NCI-H774 (cell line): ENCODE measurements at places on chromosomes 3 and 15.

DNA sequence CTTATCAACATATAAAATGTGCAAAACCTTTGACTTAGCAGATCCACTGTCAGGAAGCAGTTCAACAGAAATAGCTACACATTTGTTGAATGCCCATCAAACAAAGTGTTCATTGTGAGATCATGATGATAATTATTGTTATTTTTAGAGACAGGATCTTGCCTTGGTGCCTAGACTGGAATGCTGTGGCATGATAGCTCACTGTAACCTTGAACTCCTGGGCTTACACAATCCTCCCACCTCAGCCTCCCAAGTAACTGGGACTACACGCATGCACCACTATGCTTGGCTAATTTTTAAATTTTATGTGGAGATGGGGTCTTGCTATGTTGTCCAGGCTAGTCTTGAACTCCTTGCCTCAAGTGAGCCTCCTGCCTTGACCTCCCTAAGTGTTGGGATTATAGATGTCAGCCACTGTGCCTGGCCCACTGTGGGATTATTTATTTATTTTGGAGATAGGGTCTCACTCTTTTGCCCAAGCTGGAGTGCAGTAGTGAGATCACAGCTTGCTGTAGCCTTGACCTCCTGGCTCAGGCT is 8.8 kb downstream of the MAP2K5 start:
- DNase-seq = no peak

- no peak for DNase-seq
Observed at GRCh38 chr3:105065895-105066839, 300.5 kb upstream of the ALCAM start.

DNA sequence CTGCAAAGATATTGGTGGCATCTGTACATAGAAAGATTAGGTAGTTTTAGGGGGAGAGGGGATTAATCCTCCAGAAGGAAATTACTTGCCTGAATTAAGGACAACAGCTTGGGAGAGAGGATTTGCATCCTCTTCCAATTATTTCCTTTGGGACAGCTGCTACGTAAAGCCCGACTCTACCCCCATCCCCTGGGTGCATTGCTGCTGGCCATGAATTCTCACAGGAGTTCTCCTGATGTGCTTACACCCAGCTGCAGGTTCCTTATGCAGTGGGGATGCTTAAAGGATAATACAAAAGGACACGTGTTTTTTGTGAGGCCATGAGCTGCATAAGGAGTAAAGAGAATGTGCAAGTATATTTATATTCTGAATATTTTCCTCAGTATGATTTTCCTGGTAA is 132.3 kb downstream of the VPS8 start:
- no peak for DNase-seq

DNA sequence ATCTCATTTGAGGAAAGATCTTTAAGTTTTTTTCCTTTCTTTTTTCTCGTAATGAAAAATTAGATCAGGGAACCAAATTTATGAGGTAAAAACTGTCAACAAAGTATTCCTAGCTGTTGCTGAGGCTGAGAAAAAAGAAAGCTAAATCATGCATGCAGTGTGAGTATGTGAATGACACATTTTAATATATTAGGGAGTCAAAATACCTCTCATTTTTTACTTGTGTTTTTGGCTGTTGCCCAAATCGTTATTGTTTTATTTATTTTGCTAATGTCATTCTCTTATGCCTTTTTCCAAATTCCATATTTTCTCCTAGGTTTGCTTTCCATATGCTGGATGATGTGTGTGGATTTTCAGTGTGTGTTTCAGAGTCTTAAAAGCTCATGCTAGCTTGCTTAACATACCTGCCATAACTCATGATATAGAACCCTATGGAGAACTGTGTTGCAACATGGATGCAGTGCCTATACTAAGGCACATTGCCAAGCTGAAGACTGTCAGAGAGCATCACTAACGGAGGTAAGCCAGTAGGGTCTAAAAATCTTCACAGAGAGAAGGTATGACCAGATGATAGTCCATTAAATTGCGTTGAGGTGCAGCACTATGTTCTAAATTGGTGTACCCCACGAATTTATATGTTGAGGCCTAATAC is 629.5 kb upstream of the KCNMB2 start:
- no peak for DNase-seq

GRCh38 chr3:89576417-89576816 is 469.0 kb downstream of the EPHA3 start:
- no peak for DNase-seq
